ENCODE measurements at places on chromosomes 6 and 20.

GRCh38 chr6:133394630-133395029 lies 153.5 kb downstream of the EYA4 start:
- DNase-seq, result no peak

DNA sequence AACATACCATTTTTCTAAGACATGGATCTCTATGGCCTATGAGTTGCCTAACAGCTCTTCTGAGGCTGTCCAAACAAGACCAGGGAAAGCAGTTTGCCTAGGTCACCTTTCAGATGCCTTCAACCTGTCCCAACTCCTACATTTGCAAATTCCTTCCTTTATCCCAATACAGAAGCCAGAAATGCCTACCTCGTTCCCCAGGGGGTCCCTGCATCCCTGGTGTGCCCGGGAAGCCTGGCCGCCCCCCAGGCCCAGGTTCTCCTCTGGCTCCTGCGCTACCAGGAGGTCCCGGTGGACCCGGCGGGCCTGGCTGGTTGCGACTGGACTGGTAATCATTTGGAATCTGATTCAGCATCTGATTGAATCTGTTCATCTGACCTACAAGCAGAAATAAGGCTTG lies 115.9 kb downstream of the COL12A1 start:
- no peak for DNase-seq

- DNase-seq, result no peak
These were observed 502.2 kb downstream of the MAFB start for GRCh38 chr20:40186826-40187225.

GRCh38 chr6:158496700-158497099 lies 63.2 kb upstream of the TMEM181 start:
- no peak for DNase-seq

DNA sequence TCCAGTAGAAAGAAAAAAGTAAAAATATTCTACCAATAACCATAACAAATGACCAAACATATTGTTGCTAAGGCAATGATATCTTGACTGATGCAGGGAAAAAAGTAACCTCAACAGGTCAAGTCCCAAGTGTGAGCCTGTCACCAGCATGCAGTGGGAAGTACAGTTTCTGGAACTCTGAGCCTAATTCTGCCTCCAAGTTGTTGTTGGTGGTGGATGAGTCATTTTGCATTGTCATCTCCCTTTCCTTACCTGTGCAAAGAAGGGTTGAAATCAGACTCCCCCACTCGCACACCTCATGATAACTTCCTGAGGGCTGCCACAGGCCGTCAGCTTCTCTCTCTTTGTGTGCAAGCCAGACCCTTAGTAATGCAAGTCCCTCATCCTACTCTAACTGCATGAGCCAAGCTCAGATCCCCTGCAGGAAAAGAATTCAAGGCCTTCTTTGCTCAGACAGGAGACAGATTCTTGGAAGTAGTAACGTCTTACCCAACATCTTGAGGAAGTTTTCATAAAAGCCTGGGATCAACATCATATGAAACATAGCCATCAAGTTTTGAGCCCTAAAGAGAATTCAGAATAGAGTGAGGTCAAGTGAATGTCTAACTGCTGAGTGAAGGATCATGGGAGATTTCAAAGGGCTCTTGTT lies 207.6 kb upstream of the FOXA2 start:
- no peak for DNase-seq

DNA sequence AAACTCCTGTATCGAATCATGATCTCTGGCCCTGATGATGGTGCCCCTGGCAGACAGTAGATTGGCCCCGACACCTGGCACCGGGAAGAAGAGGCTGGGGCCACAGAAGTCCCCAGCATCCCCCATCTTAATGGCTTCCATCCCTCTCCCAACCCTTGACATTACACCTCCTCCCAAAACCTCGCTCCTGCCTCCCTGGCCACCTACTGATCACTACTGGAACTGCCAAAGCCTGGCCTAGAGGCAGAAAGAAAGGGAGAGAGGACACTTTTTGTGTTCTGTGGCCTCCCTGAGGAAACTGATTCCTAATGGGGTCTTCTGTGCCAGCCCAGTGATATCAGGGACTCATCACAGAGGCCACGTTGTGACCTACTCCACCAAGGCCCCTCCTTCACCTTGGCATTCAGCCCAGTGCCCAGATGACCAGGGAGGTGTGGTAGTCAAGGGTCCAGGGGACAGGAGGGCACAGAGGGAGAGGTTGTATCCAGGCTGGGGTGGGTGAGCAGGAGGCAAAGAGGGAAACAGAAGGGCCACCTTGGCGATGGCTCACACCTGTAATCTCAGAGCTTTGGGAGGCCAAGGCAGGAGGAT lies 6.1 kb downstream of the C20orf173 start:
- DNase-seq, result peak; percentile 6

DNA sequence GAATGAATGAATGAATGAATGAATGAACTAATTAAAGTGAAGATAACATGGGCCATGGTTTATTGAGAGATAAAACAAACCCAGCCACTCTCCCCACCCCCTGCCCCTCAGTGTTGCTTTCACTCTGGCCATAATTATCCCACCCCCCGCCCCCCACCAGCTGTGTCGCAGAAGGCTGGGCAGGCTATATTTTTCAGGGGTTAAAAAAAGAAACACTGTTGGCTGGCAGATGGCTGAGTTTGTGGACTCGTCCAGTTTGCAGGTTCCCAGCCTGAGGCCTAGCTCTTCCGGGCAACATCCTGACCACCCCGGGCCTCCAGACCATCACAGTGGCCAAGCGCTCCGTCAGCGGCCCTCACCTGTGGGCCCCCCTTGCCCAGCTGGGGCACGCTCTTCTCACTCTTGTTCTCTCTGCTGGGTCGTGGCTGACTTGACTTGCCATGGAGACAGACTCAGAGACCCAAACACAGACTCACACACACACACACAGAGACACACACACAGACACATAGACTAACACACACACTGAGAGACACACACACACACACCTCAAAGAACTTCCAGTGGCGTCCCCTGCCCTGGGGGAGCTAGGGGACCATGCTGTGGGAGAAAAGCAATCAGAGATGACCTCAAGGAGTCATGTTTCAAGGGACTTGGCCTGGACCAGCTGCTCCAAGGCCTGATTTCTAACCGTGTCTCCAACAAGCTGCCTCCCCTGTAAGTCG lies 2.2 kb upstream of the GRM4 start:
- no peak for DNase-seq

- DNase-seq, result no peak
These were observed 4.8 kb upstream of the MUC22 start for GRCh38 chr6:31005249-31006020.

DNA sequence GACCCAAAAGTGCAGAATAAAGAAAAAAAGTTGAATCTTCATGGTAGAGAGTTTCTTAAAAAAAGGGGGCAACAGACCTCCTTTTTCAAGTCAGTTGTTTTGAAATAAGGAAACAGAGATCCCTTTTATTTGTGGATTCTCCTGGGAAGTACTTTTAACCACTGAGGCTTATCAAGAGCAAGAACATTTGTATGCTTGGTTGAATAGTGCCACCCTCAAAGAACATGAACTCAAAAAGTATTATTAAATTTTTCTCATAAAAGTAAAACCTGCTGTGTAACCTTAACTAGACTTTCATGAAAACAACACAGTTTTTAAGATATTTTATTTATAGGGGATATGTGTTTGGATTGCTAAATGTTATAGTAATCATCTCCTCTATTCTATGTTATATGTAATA lies at the start of gene DEFB110:
Gene DEFB110 (minus strand): TSS at position 101 of the 400 bp plus-strand sequence. CDS start 59 bp downstream, at position 42.
- DNase-seq, result no peak

DNA sequence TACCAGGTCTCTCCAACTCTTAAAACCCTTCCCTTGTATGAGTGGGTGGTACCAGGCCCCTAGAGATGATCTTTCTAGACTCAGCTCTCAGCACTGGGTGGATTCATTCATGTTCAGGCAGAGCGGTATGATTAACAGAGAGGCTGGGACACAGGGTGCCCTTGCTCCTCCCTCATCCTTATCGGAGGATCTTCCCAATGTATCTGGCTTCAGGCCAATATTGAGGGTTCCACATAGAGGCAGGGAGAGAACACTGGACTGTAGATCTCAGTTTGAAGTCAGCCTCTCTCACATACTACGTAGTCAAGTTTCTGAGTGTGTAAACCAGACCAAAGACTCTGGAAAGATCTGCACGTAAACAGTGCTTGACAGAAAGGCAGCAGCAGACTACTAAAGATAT lies 366.2 kb downstream of the DHX35 start:
- DNase-seq, result no peak

DNA sequence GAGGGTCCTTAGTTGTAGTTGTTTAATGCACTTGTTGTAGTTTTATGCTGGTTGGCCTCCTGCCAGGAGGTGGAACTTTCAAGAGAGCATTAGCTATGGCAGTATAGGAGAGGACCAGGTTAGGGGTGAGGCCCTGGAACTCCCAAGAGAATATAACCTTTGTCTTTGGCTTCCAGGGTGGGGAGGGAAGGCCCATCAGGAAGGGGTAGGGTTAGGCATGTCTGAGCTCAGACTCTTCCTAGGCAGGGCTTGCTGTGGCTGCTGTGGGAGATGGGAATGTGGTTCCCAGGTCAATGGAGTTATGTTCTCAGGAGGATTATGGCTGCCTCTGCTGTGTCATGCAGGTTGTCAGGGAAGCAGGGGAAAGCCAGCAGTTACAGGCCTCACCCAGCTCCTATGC lies 20.0 kb upstream of the GABRR1 start:
- no peak for DNase-seq

- DNase-seq, result no peak
These were observed 121.4 kb upstream of the LY86 start for GRCh38 chr6:6466967-6467761.

DNA sequence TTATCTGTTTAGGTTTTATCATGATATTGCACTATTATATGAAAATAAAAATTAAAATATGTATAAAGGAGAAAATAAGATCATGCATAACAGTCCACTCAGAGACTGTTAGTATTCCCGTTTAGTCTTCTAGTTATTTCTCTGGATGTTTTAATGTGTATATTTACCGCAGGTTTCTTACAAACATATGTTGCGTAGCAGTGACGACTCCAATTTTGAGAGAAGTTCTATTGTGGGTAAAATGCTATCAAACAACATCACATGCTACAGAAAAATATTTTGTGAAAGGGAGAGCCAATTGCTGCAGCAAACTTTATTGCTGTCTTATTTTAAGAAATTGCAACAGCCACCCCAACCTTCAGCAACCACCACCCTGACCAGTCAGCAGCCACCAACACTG lies 72.4 kb upstream of the NXT1 start:
- no peak for DNase-seq

GRCh38 chr20:46789339-46790028 lies 80.0 kb downstream of the SLC2A10 start:
- DNase-seq, result no peak

GRCh38 chr6:170080828-170081371 lies 210.0 kb downstream of the DLL1 start:
- no peak for DNase-seq

DNA sequence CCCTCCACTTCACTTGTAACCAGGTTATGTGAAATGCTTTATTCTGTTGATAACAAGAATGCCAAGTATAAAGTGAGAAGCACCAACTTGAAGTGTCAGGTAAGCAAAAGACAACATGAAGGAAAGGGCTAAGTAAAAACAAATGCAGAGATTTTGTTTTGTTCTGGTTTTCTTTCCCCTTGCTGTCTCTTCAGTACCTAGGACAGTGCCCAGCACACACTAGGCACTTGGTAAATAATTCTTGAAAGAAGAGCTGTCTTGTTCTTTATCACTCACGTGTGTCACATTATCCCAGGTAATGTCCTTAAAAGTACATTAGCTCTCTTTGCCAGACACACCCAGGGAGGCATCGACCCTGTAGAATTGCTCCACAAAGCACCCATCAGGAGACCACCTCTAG lies 350.0 kb upstream of the IRAK1BP1 start:
- DNase-seq, result no peak

DNA sequence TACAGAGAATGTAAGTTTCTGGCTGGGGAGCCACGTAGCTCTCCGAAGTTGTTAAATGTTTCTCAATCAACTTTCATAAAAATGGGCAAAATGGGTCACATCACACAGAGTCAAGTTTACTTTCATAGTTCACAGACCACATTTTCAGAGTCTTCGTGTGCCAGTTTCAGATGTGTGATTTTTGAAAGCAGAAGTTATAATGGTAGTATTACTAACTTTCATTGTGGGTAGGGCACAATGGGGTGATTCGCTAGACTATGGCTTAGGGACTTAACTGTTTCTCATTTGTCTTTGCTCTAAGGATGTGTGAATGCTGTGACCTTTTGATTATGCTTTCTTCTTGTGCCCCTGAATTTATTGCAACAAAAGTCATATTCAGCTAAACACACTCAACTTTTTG lies 109.0 kb upstream of the SUPT3H start:
- no peak for DNase-seq

DNA sequence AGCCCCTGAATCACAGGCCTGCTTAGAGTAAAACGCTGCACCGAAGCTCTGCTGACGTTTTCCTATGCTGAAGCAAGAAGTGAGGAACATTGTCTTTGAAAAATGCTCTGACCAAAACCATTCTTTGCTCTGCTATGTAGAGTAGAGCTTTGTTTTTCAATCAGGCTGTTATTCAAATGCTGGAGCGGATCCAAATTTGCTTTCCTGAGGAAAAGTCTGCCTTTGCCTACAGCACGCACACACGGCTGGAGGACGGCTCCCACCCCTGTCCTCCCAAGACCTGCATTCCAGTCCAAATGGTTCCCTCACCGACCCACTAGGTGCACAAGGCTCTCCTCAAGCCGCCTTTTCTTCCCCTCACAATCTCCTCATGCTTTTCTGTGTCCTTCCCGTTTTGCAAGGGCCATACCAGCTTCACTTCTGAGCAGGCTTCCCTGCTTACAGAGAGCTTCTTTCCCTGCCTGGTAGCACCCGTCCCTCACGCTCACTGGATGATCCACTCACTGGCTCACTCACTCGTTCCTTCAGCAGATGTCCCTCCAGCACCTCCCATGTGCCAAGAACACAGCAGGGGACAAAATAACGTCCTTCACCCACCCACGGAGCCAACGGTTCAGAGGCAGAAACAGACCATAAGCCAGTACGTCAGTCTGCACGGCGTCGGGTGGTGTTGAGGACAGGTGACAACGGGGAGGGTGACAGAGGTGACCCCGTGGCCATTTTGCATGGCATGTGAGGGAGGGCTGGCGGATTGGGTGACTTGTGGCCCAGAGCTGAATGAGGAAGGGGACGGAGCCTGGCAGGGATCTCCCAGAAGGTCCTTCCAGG lies 137.9 kb upstream of the NEDD9 start:
- no peak for DNase-seq

Data from stimulated activated CD8-positive, alpha-beta memory T cell treated with anti-CD3 and anti-CD28 coated beads, Interleukin-4, amount 100 ng/mL, for 4 hours (primary cell).